ENCODE measurements at places on chromosomes 2 and 18. TPM values are rescaled to one million over a fixed set of nuclear protein-coding genes. Genes with fewer than 3 reads are reported as not detected.

- DNase-seq, result peak; percentile 64
Measured at GRCh38 chr2:197708331-197708730, 3.2 kb downstream of the MARS2 start.

Gene RNF125
- 0.07 TPM for total RNA-seq

DNA sequence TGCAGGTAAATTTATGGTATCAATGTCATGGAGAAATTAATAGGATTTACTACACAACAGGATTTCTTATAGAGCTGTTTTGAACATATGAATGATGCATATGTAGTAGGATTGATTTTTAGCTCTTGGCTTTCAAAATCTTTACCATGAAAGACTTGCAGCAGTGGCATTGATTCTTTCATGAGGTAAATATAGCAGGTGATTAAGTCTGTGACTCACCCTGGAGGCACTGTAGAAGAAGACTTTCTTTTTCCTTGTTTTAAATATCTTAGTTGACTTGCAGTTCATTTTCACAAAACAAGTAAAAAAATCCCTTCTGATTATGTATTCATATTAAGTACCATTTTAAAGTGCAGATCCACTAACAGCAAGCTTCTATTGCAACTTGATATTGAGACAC is 463.0 kb downstream of the FBXO15 start:
- peak; percentile 31 for DNase-seq

Gene PPP3R1
- total RNA-seq, result 65.0 TPM

DNA sequence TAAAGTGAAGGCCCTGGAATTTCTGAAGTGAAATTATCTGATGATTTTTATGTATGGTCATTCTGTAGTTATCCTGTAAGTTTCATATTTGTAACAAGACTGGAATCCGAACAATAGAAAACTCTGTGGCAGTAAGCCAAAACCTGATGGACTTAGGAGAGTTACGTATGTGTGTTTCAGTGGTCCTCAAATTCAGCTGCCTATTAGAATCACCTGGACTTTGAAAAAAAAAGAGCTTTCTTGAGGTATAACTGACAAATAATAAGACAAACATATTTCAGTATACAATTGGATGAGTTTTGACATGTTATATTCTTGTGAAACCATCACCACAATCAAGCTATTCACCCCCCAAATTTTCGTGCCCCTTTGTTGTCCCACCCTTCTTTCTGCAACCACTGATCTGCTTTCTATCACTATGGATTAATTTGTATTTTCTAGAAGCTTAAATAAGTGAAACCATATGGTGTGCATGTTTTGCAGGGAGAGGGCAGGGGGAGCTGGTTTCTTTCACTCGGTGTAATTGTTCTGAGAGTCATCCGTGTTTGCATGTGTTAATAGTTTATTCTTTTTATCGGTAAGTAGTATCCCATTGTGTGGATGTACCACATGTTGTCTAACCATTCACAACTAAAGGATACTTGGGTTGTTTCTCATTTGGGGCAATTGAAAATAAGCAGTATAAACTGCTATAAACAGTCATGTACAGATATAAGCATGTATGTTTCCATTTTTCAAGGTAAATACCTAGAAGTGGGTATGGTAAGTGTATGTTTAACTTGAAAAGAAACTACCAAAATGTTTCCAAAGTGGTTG is 50.2 kb upstream of the EML4 start:
- no peak for DNase-seq

DNA sequence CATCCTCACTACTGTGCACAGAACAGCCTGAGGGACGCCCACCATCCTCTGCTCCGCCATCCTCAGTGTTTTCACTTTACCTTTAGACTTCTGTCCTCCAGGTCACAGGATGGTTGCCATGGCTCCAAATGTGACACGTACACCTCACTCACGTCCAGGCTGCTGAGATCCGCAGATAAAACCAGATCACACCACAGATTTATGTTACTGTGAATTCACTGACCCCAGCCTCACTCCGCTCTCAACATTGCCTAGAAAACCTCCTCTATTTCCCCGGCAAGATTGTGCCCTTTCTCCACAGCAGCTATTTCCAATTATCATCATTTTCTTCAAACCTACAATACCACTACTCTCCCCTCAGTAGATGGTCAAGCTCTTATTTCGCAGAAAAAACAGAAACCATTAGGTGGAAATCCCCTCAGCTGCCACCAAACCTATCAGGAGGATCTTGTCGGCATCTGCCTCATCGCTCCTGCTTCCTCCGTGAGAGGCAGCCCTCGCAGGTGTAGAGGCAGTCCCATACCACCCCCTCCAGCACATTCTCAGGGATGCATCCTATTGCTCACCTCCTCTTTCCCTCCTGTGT is 49.8 kb upstream of the SLC1A4 start:
- no peak for DNase-seq

GRCh38 chr18:30970196-30970816 is 72.2 kb downstream of the DSC3 start:
- DNase-seq, result no peak

Gene MAP3K19
- total RNA-seq, result not detected

Gene EMX1
- not detected for total RNA-seq

GRCh38 chr18:43570593-43570992 is 293.3 kb upstream of the SYT4 start:
- no peak for DNase-seq

DNA sequence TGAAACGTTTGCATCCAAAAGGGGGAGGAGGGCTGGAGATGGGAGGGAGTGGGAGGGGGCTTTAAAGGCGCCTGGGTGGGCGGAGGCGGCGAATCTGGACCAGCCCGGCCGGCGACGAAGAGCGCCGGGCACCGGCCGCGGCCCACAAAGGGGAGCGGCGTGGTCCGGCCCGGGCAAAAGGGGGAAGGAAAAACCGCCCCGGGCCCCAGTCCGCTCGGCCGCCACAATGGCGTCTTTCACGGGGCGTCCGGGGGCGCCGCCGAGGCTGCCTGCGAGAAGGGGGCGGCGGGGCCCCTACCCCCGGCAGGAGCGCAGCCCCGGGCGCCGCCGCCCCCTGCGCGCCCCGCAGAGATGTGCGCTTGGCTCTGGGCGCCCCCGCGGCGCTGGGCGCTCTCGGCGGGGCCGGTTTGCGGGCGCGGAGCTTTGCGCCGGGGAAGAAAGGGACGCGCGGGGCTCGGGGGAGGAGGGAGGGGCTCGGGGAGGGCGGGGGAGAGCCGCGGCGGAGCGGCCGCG is 108.1 kb upstream of the KCTD1 start:
- DNase-seq, result no peak

DNA sequence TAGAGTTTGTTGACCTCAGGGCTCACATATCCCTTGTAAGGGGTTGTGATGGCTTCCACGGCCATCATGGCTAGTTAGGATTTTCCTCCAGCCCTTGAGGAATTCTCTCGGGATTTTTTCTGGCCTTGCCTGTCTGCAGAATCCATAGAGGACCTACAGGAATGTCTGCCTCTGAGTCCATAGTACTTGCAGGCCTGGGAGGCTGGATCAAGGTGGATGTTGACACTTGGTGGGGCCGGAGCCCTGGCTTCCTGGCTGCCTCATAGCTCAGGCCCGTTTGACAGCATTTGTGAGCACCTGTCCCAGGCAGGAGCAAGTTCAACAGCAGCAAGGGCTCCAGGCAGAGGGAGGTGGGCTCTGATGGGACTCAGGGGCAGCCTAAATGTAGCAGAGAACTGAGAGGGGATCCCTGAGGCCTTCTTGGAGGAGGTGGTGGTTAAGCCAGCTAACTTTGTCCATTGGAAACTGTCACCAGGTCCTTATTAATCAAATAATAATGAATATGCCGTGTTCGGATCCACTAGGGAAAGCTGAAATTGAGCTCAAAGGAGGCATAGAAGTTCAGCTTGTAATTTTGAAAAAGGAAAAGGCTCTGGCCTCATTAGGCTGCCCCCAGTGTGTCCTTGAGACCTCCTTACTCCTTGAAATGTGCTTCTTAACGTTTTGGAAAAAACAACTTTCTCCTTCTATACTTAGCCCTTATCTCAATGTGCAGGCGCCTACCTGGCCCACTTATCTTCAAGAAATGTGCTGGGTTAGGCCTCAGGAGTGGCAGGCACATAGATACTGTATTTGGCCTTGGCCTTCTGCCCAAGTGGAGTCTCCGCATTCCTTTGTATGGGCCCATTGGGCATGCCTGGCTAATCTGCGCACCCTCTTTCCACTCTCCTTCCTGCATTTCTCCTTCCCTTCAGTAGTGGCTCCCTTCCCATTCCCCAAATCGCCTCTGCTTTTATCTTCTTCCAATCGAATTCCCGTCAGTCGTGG is 66.9 kb downstream of the HPCAL1 start:
- no peak for DNase-seq

DNA sequence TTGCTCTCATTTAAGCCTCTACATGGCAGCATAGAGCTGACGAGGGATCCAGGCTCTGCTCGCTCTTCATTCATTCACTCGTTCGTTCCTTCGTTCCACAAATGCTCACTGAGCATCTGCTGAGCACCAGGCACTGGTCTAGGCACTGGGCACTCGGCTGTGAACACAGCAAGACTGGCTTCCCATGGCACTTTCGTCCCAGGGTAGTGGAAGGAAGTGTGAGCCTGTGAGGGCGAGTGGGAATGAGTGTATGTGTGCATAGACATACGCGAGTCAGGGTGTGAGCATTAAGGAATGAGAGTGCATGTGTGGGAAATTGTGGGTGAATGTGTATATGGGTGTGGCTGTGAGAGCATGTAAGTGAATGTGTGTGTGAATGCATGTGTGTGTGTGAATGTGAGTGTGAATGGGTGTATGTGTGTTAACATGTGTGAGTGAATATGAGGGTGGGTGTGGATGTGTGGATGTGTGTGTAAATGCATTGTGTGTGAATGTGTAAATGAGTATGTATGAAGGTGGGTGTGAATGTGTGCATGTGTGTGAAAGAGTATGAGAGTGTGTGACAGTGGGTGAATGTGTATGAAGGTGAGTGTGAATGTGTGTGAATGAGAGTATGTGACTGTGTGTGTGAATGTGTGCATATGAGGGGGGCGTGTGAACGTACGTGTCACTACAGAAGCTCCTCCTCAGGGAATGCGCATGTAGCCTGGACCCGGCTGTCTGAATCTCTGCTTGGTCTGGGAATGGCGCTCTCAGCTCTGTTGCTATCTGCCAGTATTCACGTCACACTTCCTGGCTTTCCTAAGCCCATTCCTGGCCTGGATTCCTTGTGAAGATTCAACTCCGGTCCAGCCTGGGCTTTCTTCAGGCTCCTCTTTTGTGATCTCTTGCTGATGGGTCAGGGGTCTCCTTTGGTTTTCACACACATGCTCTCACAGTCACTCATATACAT is 28.8 kb downstream of the SNORC start:
- no peak for DNase-seq

Gene RAMP1
- 1.6 TPM for total RNA-seq

Gene CFAP53
- not detected for total RNA-seq

DNA sequence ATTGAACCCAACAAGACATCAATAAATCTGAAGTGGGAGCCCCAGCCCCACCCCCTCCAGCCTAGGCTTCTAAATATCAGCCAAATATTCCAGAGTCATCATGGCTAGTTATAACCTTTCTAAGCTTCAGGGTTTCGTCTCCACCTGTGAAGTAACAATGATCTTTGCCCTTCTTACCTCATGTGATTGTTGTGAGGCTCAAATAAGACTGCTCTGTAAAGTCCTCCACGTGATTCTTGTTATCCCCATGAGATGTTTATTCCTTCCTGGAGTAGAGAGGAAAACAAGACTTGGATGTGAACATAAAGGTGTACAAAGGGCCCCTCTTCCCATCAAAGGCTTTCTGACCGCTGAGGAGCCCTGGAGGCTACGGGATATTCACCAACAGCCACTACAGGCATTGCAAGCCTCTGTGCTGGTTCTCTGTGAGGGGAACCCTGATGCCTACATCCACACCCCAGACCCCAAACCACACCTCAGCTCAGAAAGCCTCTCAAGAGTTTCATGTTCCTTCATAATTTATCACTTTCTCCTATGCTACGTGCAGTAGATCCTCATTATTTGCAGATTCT is 20.1 kb upstream of the REEP1 start:
- no peak for DNase-seq

DNA sequence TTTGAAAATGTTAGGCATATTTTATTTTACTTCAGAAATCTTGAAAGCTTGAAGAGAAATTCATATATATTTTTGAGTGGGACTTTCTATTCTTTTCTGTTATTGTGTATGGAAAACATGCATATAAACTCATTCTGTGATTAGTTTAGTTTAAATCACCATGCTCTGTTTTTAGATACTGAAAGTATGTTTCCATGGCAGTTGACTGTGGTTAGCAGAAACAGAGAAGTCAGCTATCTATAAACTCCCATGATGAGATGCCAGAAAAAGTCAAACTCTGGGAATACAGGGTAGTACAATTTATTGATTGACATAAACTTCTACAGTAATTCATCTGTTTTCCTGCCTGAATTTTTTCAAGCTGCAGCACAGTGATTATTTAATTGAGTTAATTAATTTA is 905.3 kb upstream of the VRK2 start:
- no peak for DNase-seq

Gene SLC4A5
- 0.14 TPM for total RNA-seq

DNA sequence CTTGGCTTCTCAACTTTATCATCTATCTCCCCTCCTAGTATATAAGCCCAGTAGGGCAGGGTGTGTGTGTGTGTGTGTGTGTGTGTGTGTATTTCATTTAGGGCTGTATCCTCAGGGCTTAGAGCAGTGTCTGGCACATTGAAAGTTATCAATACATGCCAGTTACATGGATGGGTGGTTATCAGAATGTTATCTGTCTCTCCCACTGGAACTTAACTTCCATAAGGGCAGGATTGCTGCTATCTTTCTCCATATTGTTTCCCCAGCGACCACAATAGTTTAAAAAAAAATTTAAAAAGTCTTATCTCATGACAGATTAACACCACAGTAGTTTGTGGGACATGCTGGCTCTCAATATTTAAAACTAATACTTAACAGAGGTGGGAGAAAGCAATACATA is 488.9 kb downstream of the PLCL1 start:
- no peak for DNase-seq

DNA sequence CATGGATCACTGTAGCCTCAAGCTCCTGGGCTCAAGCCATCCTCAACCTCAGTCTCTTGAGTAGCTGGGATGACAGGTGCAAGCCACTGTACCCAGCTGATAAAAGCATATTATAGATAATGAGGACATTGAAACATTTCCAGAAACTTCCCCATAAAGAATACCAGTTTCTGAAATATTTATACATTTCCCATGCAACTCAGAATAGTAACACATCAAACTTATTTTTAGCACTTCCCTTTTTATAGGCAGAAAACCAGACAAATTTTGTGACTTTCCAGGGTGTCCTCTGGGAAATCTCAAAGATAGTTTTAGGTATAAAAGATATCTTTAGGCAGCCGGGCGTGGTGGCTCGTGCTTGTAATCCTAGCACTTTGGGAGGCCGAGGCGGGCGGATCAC is 25.1 kb upstream of the DPYSL5 start:
- DNase-seq, result no peak

GRCh38 chr18:68925268-68925667 is 127.4 kb downstream of the CCDC102B start:
- no peak for DNase-seq
